ENCODE measurements at places on chromosomes 1 and 21. TPM values are rescaled to one million over a fixed set of nuclear protein-coding genes. Genes with fewer than 3 reads are reported as not detected.

Gene TPTE
- not detected for total RNA-seq

Gene PLA2G5
- not detected for total RNA-seq

Gene TEDDM1
- not detected for total RNA-seq

Gene GJA8
- total RNA-seq, result not detected

Gene TRIM58
- total RNA-seq, result not detected

Gene ERICH3
- not detected for total RNA-seq

Gene ZBTB21
- 5.9 TPM for total RNA-seq

Gene ILDR2
- 0.08 TPM for total RNA-seq

Gene SPATA21
- 0.17 TPM for total RNA-seq

Gene PRDM2
- total RNA-seq, result 8.2 TPM

Gene A3GALT2
- total RNA-seq, result not detected

Gene DENND1B
- 3.6 TPM for total RNA-seq

Gene LCE2A
- total RNA-seq, result not detected

Gene TINAGL1
- total RNA-seq, result 0.64 TPM

Gene LRRC38
- not detected for total RNA-seq

Gene CADM3
- 0.14 TPM for total RNA-seq

Gene ZNF436
- 5.7 TPM for total RNA-seq

Gene OR2T11
- not detected for total RNA-seq

Gene RNF186
- not detected for total RNA-seq

Gene TARBP1
- total RNA-seq, result 14.7 TPM

Gene TSPAN2
- 1.8 TPM for total RNA-seq

Gene C8B
- total RNA-seq, result not detected

Gene GUCA2A
- total RNA-seq, result not detected

Gene SLC2A5
- 0.17 TPM for total RNA-seq

Gene BSND
- not detected for total RNA-seq

Gene ADAM30
- not detected for total RNA-seq

Gene LRRC47
- total RNA-seq, result 33.2 TPM

Gene SLC1A7
- total RNA-seq, result not detected

Gene FLG2
- total RNA-seq, result not detected

Gene CYP4B1
- not detected for total RNA-seq

Gene CCSAP
- total RNA-seq, result 7.8 TPM

Data from A549 treated with DMSO at 1 μM for 4 hours (cell line).